ENCODE measurements at places on chromosomes 2 and 18.

GRCh38 chr2:110717734-110718133, 14.6 kb upstream of the ACOXL start:
- no peak for DNase-seq

DNA sequence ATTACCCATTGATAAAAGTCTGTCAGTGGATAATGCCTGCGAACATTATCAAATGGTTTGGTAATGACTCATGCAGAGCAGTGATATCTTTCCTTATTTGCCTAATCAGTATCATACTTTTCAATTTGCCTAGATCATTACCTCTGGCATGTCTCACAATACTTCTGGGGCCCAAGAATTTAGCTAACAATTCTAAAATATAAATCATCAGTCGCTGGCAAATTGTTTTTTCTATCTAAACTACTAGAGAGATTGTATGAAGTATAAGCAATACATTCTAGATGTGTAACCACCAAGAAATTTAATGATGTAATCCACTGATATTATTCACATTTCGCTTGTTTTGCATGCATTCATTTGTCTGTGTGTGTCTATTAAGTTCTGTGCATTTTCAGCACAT, 191.2 kb upstream of the CDH19 start:
- DNase-seq, result no peak

DNA sequence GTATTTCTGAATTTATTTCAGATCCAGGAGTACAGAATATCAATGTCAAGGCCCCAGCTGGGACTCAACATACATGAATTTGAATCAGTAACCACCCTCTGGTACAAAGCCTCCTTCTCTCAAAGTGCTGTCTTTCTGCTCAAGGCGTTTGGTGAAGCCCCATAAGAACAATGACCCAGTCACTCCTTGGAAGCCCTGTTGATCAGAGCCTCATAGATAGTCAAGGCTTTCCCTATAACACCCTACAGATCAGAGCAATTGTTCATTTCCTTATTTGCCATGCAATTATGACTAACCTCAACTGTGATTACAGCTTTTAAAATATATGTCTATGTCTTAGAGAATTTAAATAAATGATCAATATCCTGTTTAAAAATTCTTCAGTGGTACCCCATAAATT, 159.1 kb upstream of the CREB1 start:
- DNase-seq, result no peak

DNA sequence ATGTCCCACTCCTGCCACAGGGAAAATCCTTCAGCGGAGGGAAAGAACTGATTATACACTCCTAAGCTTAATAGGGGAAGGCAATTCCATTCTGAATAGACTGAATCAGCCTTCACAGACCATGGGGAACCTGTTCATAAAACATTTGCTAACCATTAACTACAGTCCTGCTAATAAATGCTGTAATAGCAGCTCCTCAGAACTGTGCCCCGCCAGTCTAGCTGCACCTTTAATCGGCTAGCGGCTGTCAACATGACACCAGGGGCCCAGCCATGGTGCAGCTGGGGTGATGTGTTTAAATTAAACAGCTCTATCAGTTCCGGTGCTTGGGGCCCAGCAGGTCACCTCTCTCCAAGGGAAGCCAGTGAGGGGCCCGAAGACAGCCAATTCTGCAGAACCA, 77.8 kb downstream of the GALNT14 start:
- no peak for DNase-seq

DNA sequence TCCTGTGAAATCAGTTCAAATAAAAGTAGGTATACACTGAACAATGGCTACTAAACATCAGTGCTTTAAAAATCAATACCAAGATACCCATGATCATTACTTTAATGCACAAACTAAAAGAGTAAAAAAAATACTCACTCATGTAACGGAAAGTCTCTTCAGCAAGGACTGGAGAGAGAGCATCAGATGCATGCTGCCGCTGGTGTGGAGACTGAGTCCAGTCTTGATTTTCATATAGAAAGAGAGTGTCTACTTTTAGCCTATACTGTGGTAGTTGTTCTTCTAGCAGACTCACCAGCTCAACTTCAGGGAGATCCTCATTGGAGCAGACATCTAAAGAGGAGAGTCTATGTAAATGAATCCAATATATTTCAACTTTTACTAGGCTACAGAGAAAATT, 44.0 kb downstream of the TRAK2 start:
- no peak for DNase-seq

DNA sequence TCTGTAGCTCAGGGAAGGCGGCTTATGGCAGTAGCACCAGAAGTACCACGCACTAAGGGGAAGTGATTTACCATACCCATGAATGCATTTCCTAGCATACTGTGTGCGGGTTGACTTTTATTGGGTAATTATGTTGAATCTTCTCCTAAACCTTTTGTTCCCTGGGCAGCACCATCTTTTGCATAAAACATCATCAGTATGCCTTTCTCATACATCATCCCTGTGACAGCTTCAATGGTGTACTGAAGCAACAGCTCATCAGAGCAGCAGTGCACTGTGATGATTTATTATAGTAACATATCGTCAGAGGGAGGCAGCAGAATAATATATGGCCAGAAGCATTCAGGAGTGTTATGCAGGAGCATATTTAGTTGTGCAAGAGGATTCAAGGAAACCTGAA, 204.9 kb downstream of the CDH7 start:
- peak; percentile 89 for DNase-seq

DNA sequence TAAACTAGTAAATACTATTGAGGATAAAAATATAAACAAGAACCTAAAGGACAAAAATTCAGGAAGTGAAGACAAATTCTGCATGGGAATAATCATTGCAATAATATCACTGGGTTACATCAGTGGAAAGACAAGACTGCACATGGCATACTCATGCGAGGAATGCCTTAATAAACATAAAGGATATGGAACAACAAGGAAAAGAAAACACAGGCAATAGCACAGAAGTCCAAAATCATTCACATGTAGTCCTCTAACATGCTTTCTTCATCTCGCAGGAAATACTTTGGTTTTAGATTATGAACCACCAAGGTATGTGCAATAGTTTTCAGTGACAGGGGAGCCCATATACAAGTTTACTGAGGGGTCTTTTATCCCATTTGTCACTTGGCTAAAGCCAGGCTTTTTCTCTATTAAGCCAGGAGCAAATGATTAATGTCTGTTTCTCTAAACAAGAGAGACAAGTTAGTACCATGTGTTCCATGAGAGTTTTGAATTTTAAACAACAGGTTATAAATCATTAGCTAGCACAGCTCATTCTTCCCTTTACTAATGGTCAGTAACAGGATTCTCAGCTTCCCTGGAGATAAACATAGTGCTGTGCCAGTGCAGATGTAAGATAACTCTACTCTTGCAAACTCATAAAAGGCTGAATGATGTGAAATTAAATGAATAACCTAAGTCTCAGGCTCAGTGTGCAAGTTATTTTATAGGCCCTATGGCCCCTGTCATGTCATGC, 353.6 kb upstream of the FSIP2 start:
- DNase-seq, result no peak

- DNase-seq, result no peak
Measured at GRCh38 chr18:66252703-66253102, 351.2 kb downstream of the CDH19 start.

- DNase-seq, result no peak
Measured at GRCh38 chr2:10016802-10017258, 26.5 kb upstream of the KLF11 start.

DNA sequence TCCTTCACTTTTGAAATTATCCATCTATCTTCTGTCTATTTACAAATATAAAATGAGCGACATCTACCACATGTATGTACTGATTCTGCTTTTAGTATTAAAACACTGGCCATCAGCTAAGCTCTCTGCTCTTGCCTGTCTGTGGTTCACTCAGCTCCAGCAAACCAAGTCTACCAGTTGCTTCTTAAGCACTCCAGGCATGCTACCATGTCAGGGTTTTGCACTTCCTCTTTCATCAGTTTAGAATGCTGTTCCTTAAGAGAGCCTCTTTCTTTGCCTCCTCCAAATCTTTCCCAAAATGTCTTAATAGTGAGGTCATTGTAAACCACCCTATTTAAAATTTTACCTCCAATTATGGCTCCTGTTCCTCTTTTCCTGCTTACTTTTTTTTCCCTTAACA, 59.5 kb downstream of the SCN3A start:
- DNase-seq, result no peak

DNA sequence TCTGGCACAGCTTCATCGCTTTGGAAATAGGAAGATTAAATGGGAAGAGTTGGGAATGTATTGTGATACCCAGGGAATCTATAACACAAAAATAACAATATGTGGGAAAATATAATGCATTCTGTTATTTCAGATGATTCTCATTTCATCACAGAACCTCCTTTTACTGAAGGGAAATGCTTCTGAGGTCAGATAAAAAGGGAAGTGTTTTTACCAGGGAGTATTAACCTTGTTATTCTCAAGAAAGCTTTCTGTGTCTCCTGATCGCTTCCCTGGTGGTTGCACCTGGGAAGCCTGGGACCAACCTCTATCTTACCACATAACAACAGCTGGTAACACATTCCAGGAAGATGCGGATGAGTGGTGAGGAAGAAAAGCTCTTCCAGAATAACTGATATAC, 47.2 kb downstream of the SCG2 start:
- DNase-seq, result no peak
